ENCODE measurements at places on chromosomes 4 and X. TPM values are rescaled to one million over a fixed set of nuclear protein-coding genes. Genes with fewer than 3 reads are reported as not detected.

- no peak for DNase-seq
Measured at GRCh38 chrX:53305996-53306937, 24.9 kb upstream of the IQSEC2 start.

DNA sequence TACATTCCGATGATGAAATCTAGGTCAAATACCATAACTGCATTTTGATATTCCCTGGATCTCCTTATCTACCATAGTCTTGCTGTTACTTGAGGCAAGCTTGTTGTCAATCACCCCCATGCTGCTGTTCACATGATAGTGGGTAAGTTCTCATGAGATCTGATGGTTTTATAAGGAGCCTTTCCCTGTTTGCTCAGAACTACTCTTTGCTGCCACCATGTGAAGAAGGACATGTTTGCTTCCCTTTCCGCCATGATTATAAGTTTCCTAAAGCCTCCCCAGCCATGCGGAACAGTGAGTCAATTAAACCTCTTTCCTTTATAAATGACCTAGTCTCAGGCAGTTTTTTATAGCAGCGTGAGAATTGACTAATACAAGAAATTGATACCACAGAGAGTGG, 432.0 kb downstream of the GLUD2 start:
- DNase-seq, result no peak

Gene CCDC120
- total RNA-seq, result 2.2 TPM

- no peak for DNase-seq
Measured at GRCh38 chrX:121258545-121258944, 211.1 kb downstream of the GLUD2 start.

Gene WNK3
- total RNA-seq, result 1.7 TPM

DNA sequence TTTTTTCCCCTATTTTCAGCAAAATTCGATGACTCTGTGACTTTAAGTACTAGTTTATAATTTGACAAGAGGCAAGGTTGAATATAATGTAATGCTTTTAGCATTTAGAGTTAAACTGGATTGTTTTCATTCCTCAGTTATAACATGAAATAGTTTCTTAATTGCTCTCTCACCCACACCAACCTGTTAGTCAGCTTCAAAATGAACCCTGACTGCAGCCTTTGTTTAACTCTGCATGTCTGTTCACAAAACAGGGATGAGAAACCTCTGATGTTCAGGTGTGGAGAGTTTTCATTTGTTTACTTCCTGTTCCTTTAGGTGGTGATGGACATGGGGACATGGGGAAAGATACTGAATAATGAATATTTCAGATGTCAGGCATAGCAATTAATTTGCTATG, 49.9 kb upstream of the MND1 start:
- no peak for DNase-seq

DNA sequence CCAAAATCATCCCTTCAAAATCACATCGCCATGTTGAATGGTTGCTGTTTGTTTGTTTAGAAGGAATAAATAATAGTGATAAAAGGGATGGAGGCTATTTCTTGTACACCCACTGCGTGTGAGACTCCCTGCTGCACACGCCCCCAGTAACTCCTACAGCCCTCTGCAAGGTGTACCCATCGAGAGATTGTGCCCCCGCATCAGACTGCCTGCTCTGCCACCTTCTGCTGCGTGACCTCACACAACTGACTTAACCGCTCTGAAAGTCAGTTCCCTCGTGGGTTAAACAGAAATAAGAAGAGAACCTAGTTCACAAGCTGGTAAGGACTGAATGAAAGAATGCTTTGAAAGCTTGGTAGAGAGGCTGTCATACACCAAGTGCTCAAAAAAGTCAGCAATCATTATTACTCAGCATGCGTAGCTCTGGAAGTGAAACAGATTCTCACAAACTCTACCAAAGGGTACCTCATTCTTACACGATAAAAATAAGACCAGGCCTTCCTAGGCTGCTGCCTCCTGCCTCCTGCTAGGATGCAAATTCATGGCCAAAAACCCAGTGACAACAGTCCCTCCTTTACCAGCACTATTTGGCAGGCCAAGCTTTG, 147.1 kb downstream of the CPEB2 start:
- DNase-seq, result no peak
